ENCODE measurements at places on chromosomes 2 and 18.

- DNase-seq = peak; percentile 75
Observed at GRCh38 chr18:5294457-5295230, 882 bp downstream of the ZBTB14 start.

- DNase-seq = no peak
Observed at GRCh38 chr18:2179498-2180183, 391.7 kb downstream of the METTL4 start.

GRCh38 chr18:59699750-59700534 is 2.7 kb upstream of the CCBE1 start:
- DNase-seq = no peak

GRCh38 chr2:207845202-207845864 is 75.6 kb upstream of the FZD5 start:
- no peak for DNase-seq

DNA sequence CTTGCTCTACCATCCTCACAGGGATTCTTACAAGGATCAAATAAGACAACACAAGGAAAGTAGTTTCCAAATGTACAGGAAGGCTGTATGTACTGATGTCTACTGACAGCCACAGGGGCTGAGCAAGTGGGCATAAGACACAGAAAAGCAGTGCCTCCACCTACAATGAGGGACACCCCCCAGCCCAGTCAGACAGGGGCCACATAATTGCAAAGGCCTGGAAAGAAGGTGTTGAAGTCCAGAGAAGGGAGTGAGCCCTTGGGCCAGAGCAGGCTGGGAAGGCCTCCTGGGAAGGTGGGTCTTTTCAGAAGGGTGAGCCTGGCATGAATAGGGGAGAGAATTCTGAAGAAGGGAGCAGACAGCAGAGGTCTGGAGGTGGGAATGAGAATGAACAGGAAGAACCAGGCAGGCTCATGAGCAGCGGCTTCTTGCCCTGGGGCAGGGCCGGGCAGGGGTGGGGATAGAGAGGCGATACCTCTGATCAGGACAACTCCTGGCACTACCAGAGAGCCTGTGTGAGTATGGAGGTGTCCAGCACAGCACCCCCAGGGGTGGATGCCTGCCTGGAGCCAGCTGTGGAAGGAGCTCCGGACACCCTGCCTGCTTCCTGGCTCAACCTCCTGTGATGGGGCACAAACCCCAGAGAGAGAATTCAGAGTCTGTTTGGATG is 30.1 kb downstream of the HS1BP3 start:
- no peak for DNase-seq

DNA sequence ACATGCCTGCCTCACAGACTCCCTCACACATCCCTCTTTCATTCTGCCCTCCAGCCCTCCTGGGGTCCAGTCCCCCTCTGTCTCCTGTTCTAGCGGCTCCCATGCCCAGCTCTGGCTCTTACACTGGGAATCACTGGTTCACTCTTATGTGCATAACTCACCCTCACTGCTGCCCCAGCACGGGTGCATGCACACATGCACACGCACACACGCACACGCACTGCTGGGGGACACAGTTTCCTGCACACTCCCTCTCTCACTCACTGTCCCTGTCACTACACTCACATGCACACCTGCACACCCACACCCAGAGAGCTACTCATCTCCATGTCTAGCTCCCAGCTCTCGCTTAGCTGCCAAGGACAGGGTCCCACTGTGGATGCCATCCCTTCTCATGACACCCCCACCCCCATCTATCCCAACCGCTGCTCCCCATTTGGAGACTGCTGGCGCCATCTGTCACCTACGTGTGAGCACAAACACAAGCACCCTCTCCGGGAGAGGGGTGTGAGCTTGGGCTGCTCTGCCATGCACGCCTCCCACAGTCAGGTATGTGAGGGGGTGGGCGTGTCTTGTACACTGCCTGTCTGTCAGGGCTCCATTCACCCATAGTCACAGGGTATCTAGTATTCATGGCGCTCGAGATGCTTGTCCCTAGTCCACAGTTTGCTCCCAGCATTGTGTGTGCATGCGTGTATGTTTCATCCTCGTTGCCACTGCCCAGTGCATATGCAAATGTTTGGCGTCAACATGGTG is 1.8 kb downstream of the ASIC4 start:
- no peak for DNase-seq

- DNase-seq = no peak
Observed at GRCh38 chr18:28559511-28559910, 382.6 kb upstream of the CDH2 start.

- DNase-seq = no peak
Observed at GRCh38 chr2:12168354-12168753, 421.9 kb downstream of the LPIN1 start.

GRCh38 chr2:220533485-220533884 is 906.1 kb downstream of the SLC4A3 start:
- no peak for DNase-seq
